Sigmoid colon (tissue), 7 donors: ENCODE measurements at places on chromosomes 5 and 9. TPM values are rescaled to one million over a fixed set of nuclear protein-coding genes. Genes with fewer than 3 reads are reported as not detected.

DNA sequence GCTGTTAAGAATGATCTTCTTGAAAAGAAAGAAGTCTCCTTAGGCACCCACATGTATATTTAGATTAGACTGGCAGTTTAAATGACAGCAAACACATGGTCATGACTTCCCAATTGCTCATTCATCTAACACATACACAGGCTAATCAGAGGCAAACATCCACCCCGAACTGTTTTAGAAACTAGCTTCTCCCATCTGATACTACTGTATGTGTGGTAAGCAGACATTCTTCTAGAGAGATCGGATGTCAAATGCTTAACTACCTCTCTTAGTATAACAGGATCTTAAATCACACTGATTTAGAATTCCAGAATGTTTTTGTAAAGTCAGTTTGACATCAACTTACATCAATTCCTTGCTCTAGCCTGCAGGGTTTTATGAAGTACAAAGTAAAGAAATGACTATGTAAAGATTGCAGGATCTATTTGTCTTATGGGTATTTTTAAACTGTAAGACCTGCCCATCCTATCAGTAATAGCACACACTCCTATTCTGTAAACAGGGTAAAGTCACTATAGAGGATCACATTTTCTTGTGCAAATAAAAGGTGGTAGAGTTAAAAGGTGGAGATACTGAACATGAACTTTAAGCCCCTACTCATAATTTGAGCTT is 239.7 kb downstream of the MLLT3 start:
- no peaks in the 10 kb centered on the region for H3K27me3 ChIP-seq
- no peak overlapping the region for H3K27ac ChIP-seq
- no peak for DNase-seq
- no peak overlapping the region for H3K4me3 ChIP-seq
- no peaks in the 10 kb centered on the region for H3K36me3 ChIP-seq

DNA sequence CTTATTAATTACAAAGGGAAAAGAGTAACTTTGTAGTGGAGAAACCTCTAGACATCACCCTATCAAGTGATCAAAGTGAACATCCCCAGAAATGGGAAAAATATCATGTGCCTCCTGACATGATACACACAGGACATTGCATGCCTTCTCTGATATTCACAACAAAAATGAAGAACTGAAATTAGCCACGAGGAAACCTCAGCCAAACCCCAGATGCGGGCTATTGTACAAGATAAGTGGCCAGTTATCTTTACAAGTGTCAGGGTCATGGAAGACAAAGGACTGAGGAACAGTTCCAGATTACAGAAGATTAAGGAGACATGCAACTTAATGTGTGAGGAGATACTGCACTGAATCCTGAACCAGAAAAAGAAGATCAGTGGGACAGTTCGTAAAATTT is 23.8 kb upstream of the NPM1 start:
- no peak overlapping the region for H3K4me3 ChIP-seq
- H3K27ac ChIP-seq: no peak overlapping the region
- no peaks in the 10 kb centered on the region for H3K4me1 ChIP-seq

DNA sequence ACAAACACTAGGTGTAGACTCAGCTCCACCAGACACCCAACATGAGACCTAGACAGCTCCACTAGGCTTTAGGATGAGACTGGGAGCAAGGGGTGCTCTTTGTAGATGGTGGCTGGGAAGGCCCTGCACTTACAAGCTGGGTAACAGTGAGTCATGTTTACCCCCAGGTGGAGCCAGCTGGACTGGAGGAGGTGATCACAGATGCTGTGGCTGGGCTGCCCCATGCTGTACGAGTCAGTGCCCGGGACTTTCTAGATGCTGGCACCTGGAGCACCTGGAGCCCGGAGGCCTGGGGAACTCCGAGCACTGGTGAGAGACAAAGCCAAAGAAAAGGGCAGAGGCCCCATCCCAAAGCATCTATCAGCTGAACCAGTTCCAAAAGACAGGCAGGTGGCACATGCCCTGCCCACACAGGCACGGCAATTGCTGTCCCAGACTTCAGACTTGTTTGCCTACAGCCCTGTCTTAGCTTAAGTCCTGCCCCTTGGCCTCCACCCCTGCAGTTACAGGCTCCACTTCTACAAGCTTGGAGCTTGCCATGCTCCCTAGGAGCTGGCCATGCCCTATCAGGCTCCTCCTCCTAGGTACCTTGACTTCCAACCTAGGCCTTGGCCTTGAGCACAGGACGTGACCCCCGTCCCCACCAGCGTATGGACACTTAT is 2.7 kb downstream of the CCL27 start:
- H3K4me1 ChIP-seq: no peaks in the 10 kb centered on the region
- H3K4me3 ChIP-seq: no peak overlapping the region
- peaks cover 50% of the 10 kb centered on the region for H3K36me3 ChIP-seq
- DNase-seq: no peak

GRCh38 chr5:118647587-118647986 is 340.8 kb downstream of the DTWD2 start:
- H3K36me3 ChIP-seq: no peaks in the 10 kb centered on the region
- H3K27ac ChIP-seq: no peak overlapping the region
- H3K4me1 ChIP-seq: no peaks in the 10 kb centered on the region
- DNase-seq: no peak
- no peak overlapping the region for H3K4me3 ChIP-seq

- no peaks in the 10 kb centered on the region for H3K27me3 ChIP-seq
- no peak for DNase-seq
- no peaks in the 10 kb centered on the region for H3K36me3 ChIP-seq
- no peak overlapping the region for H3K4me3 ChIP-seq
Measured at GRCh38 chr5:112649882-112650281, 87.8 kb upstream of the APC start.

DNA sequence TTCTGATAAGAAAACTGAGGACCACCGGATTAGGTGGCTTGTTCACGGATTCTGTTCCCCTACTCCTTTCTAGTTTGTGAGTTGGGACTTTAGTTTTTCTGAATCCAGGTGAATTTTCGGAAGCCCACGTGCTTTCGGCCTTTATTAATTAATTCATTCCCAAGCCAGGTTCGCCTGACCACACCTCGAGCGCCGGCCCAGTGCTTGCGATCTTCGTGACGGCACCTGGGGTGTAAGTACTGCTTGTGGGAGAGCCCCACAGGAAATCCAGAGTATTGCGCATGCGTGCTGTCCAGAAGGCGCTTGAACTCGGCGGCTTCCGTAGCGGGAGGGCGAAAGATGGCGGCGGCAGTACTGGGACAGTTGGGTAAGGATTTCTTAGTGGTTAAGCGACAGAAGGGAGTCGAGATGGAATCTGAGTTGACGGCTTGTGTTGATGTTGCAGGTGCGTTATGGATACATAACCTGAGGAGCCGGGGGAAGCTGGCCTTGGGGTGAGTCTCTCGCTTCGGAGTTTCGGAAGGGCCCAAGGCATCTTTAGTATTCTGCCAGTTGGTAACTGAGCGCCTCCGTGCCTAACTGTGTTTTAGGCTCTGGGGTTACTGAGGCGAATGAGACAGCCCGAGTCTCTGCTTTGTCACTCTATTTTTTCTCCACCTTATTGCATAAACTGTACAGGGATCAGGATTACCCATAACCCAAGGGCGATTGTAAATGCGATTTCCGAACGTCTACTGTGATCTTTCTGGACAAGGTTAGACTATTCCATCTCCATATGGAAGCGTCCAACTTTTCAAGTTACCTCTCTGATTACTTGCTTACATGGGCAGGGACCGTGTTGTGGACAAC is at the start of gene MRPL22:
MRPL22 (plus strand) TSS at position 302 of the 849 bp plus-strand sequence; CDS start at position 340, 38 bp downstream.
- H3K27ac ChIP-seq: peak within 1 kb of the TSS; percentile 80
- DNase-seq: peak; percentile 95
- no peaks in the 10 kb centered on the region for H3K36me3 ChIP-seq

DNA sequence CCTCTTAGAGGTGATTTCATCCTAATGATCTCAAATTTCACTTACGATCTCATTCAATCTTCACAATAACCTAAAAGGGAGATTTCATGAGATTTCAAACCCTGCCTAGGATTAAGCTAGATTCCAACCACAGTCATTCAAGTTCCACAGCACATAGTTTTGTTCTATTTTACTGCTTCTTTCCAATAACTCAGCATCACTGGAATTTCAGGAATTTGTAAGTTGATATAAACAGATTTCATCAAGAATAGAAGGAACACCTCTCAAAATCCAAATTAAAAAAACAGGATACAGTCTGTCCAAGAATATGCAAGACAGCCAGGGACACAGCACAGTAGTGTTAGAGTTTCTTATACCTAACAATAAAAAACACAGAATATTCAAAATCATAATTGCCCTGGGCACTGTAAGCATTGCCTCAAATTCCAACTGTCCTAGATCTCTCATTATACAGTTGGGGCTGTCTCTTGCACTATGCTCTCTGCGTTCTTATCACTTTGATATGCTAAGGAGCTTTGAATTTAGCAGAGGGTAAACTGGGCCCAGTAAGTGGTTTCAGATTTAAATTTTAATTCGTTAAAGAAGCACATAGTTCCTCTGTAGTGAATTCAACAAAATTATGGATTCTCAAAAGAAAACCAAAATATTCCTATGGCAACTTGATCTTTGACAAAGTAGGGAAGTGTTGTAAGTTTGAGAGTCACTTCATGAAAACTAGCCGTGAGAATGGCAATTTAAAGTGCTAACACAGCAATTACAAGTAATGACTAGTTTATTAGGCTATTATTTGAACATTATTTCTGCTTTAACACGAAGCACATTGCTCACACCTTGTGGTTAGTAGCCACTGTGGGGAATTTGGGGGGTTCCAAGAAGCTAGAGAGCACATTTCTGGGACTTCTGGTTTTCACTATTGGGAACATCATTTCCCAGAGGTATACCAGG is 478.6 kb upstream of the C9orf72 start:
- no peak for DNase-seq
- H3K27ac ChIP-seq: no peak overlapping the region
- H3K27me3 ChIP-seq: no peaks in the 10 kb centered on the region

- H3K4me3 ChIP-seq: no peak overlapping the region
- H3K27me3 ChIP-seq: no peaks in the 10 kb centered on the region
- H3K4me1 ChIP-seq: no peaks in the 10 kb centered on the region
Measured at GRCh38 chr9:116260531-116260930, 106.9 kb downstream of the PAPPA start.

DNA sequence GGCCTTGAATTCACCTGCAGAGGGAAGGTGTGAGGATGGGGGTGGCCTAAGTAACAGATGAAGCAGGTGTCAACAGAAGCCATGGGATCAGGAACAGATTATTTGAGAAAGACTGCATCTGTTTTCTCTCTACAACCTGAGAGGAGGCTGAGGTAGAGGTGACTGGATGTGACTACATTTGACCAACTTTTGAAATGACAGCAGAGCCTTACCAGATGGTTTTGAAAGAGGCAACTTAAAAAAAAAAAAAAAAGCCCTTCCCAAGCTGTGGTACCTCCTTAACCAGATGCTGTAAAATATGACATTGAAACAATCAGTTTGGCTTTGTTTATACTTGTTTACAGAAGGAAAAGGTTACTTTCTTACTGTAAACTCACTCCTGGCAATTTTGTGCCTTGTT is 108.6 kb downstream of the TRIO start:
- H3K4me3 ChIP-seq: no peak overlapping the region
- no peaks in the 10 kb centered on the region for H3K36me3 ChIP-seq
- DNase-seq: no peak
- no peaks in the 10 kb centered on the region for H3K27me3 ChIP-seq
- peak overlapping the region; percentile 75 for H3K27ac ChIP-seq

GRCh38 chr5:39948867-39949468 is 524.2 kb upstream of the DAB2 start:
- H3K4me1 ChIP-seq: no peaks in the 10 kb centered on the region
- no peak overlapping the region for H3K4me3 ChIP-seq
- no peak overlapping the region for H3K27ac ChIP-seq
- no peaks in the 10 kb centered on the region for H3K36me3 ChIP-seq
- no peaks in the 10 kb centered on the region for H3K27me3 ChIP-seq
- DNase-seq: peak; percentile 68

DNA sequence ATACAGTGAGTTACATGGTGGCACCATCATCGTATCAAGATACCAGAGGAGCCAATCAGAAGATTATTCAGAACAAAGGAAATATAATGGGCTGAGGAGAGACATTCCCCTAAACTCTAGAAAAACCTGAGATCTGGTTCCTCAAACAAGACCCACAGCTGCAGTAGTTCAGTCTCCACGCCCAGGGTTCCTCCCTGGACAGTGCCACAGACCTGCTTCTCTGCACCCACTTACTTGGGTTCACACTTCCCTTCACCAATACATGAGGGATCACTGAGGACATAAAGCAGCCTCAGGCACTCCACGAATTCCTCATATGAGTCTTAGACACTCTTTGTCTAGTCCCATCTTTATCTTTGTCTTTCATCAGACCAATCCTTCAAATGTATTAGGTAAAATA is 101.7 kb downstream of the APTX start:
- H3K36me3 ChIP-seq: no peaks in the 10 kb centered on the region
- H3K4me3 ChIP-seq: no peak overlapping the region
- no peak overlapping the region for H3K27ac ChIP-seq

DNA sequence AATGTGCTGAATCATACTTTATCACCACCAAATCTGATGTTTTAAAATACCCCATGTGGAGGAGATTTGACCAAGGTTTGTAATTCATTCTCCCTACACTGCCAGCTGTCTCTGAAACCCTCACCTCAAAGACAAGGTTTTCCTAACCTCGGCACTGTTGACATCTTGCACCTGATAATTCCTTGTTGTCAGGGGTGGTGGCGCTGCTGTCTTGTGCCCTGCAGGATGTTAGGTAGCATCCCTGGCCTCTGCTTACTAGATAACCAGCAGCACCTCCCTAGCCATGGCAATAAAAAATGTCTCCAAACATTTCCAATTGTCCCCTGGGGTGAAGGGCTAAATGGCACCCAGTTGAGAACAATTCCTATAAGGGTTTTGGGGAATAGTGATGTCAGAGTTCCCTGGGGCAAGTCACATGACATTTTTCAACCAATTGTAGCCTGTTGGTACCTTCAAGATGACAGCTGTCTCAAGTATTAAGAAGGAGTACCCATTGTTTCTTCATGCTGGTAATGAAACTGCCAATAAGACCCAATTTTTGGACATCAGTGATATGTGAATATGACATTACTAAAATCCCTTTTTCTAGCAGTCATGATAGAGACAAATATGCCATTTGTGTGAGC is 160.6 kb upstream of the PLCXD3 start:
- no peaks in the 10 kb centered on the region for H3K36me3 ChIP-seq
- H3K4me1 ChIP-seq: peaks cover 5% of the 10 kb centered on the region
- H3K4me3 ChIP-seq: no peak overlapping the region
- no peak for DNase-seq
- H3K27me3 ChIP-seq: no peaks in the 10 kb centered on the region

The PCDHGC4 gene
- total RNA-seq: 3.0 TPM

The IFNA2 gene
- total RNA-seq: not detected

The LAMC3 gene
- total RNA-seq: not detected

The TRIM52 gene
- 19.3 TPM for total RNA-seq

The FIBCD1 gene
- not detected for total RNA-seq

The GRM6 gene
- total RNA-seq: not detected

The SCGB3A2 gene
- total RNA-seq: not detected

The SH3RF2 gene
- total RNA-seq: 1.4 TPM
